Type B pancreatic cell (in vitro differentiated cells): ENCODE measurements at places on chromosomes 6 and 20. TPM values are rescaled to one million over a fixed set of nuclear protein-coding genes. Genes with fewer than 3 reads are reported as not detected.

Gene CST4
- total RNA-seq = 2.1 and 56.8 TPM in 2 replicates

Gene CCN6
- total RNA-seq = not detected in 2 replicates

Gene GPLD1
- 1.2 and 3.8 TPM in 2 replicates for total RNA-seq

Gene CDH4
- 5.0 and 8.3 TPM in 2 replicates for total RNA-seq

Gene MUC22
- 1.6 and 4.9 TPM in 2 replicates for total RNA-seq

Gene LY6G6C
- 2.5 and 16.2 TPM in 2 replicates for total RNA-seq

Gene TP53INP2
- 39.6 and 60.7 TPM in 2 replicates for total RNA-seq

Gene ZNF451
- 68.4 and 69.0 TPM in 2 replicates for total RNA-seq

Gene PAK5
- total RNA-seq = 0.69 and 1.8 TPM in 2 replicates

Gene PRSS35
- total RNA-seq = 3.1 and 6.5 TPM in 2 replicates

Gene PPP1R3G
- total RNA-seq = 0.19 and 0.45 TPM in 2 replicates

Gene RSPO4
- 0.19 and 2.4 TPM in 2 replicates for total RNA-seq

Gene PI3
- 3.7 and 6.9 TPM in 2 replicates for total RNA-seq

Gene PBOV1
- total RNA-seq = not detected in 2 replicates

Gene HDGFL1
- not detected in 2 replicates for total RNA-seq

Gene ELOVL5
- 66.3 and 103 TPM in 2 replicates for total RNA-seq

Gene IL17A
- total RNA-seq = 0.17 TPM in 1 of 2 replicates, not detected in the other

Gene AVP
- total RNA-seq = not detected in 2 replicates

Gene PHF3
- 46.7 and 50.6 TPM in 2 replicates for total RNA-seq

Gene TSPO2
- total RNA-seq = not detected in 2 replicates

Gene SMAP1
- 22.8 and 24.2 TPM in 2 replicates for total RNA-seq

Gene FHL5
- 0.14 and 0.41 TPM in 2 replicates for total RNA-seq

Gene FOXC1
- 20.8 and 53.5 TPM in 2 replicates for total RNA-seq

Gene HLA-DRB1
- 24.3 and 88.9 TPM in 2 replicates for total RNA-seq

Gene DCDC2
- total RNA-seq = 5.5 and 8.7 TPM in 2 replicates

Gene HCRTR2
- 0.27 TPM in 1 of 2 replicates, not detected in the other for total RNA-seq

Gene RAET1G
- 0.53 and 2.1 TPM in 2 replicates for total RNA-seq

Gene MC3R
- total RNA-seq = not detected in 2 replicates
